ENCODE measurements at places on chromosomes 2 and 18. TPM values are rescaled to one million over a fixed set of nuclear protein-coding genes. Genes with fewer than 3 reads are reported as not detected.

The LRRTM1 gene
- 9.9 TPM for total RNA-seq

The CAPN14 gene
- 0.12 TPM for total RNA-seq

The TRPM8 gene
- not detected for total RNA-seq

The APLF gene
- total RNA-seq, result 7.3 TPM

The MATN3 gene
- total RNA-seq, result 1.5 TPM

The SATB2 gene
- 9.1 TPM for total RNA-seq

The SERPINB4 gene
- not detected for total RNA-seq

The SAG gene
- total RNA-seq, result not detected

The RFX8 gene
- 2.5 TPM for total RNA-seq

The OTX1 gene
- 0.12 TPM for total RNA-seq

The PRSS56 gene
- 0.18 TPM for total RNA-seq

The ANKRD29 gene
- 2.0 TPM for total RNA-seq

The TXNL1 gene
- total RNA-seq, result 47.4 TPM

The IWS1 gene
- total RNA-seq, result 33.2 TPM
